Bronchial epithelial cell (primary cell): ENCODE measurements at places on chromosomes 2 and 18. TPM values are rescaled to one million over a fixed set of nuclear protein-coding genes. Genes with fewer than 3 reads are reported as not detected.

OTOS gene
- total RNA-seq: not detected in 2 replicates

SATB2 gene
- total RNA-seq: 1.6 and 2.0 TPM in 2 replicates

IL18R1 gene
- total RNA-seq: 5.3 and 11.5 TPM in 2 replicates

FAP gene
- 0.26 and 1.1 TPM in 2 replicates for total RNA-seq

ORC2 gene
- 14.5 and 16.3 TPM in 2 replicates for total RNA-seq

SERPINB12 gene
- 0.53 and 1.4 TPM in 2 replicates for total RNA-seq

ZSWIM2 gene
- total RNA-seq: not detected in 2 replicates

PARD3B gene
- 1.6 and 2.6 TPM in 2 replicates for total RNA-seq

- peak; percentile 29 for DNase-seq
Observed at GRCh38 chr2:218727502-218728165, 17.0 kb downstream of the TTLL4 start.

- DNase-seq: peak; percentile 91
Observed at GRCh38 chr2:156147594-156148330, 184.8 kb downstream of the NR4A2 start.

- no peak for DNase-seq
Observed at GRCh38 chr2:221153226-221153625, 418.9 kb downstream of the EPHA4 start.

GRCh38 chr2:145654156-145654555, 1134.2 kb upstream of the ZEB2 start:
- peak; percentile 35 for DNase-seq

DNA sequence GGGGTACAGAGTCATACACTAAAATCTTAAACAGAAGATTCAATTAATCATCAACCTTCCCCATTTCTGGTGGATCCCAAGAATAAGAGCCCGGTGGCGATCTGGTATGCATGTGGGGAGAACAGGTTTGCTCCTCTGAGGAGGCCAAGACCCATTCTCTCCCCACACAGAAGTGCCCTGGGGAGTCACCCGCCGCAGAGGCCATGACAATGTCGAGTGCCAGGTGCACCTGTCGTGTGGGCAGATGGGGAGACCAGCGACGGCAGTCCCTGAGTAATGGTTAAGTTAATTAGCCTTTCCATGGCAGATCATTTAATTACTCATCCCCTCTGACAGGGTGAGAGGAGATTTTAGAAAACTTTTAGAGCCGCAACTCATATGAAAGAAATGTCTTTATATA, 345.0 kb downstream of the NCKAP5 start:
- no peak for DNase-seq

- peak; percentile 78 for DNase-seq
Observed at GRCh38 chr18:12327510-12328178, 19.6 kb downstream of the TUBB6 start.

- DNase-seq: no peak
Observed at GRCh38 chr2:53148221-53148620, 619.4 kb upstream of the CHAC2 start.

DNA sequence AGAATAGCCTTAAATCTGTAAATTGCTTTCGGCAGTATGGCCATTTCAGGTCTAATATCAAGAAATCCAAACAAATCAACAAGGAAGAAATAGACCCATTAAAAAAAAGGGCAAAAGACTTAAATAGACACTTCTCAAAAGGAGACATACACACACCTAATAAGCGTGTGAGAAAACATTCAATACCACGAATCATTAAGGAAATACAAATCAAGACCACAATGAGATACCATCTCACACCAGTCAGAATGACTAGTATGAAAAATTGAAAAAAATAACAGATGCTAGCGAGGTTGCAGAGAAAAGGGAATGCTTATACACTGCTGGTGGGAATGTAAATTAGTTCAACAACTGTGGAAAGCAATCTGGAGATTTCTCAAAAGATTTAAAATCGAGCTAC, 243.2 kb downstream of the DSEL start:
- no peak for DNase-seq

DNA sequence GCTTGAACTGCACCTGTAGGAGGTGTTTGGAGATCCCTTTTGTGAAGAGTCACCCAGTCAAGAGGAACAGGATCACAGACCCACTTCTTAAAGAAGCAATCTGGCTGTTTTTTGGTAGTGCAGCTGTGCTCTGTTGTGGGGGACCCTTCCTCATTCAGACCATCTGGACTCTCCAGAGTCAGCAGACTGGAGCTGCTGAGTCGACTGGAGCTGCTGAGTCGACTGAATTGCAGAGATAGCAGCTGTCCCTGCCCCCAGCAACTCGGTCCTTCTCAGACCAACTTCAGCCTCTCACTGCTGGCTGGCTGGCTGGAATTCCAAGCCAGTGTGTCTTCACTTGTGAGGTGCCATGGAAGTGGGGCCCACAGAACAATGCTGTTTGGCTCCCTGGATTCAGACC, 56.8 kb downstream of the GTF3C3 start:
- DNase-seq: no peak

DNA sequence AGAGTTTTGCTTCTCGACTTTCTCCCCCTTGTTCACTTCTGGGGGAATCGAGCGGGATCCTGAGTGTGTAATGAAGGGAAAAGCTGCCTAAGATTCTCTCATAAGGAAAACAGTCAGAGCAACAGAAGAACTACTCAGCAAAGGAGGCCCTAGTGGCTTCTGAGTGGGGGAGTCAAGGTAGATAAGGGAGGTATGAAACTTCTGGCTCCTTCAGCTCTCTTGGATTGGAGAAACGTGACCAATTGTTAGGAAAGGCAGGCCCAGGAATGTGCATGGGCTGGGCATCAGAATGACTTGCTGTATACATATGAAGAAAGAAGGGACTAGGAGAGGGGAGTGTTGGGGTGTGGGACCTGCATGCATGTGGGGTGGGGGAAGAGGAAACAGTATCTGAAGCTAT, 73.1 kb downstream of the KCNS3 start:
- DNase-seq: no peak

GRCh38 chr18:37199741-37200140, 365.9 kb downstream of the CELF4 start:
- no peak for DNase-seq

GRCh38 chr2:85131116-85131515, 2.1 kb upstream of the TCF7L1 start:
- DNase-seq: no peak

- peak; percentile 99 for DNase-seq
Observed at GRCh38 chr2:45938649-45939511, 287.4 kb downstream of the PRKCE start.

- no peak for DNase-seq
Observed at GRCh38 chr2:96940001-96940615, 46.3 kb downstream of the FAM178B start.

DNA sequence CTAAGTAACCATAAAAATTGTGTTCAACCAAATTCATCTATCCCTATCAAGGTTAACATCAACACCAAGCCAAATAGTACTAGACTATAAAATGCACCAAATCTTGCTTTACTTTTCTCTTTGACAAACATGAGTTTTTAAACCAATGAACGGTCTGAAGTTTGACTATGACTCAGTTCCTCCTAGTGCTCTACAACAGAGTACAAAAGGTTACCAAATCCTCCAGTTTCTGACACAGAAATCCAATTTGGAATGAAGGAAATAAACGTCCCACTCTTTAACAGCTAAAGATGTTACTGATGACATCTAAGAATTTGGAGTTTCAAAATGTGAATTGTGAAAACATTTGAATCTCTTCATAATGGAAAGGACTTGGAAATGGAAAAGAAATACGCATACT, 11.8 kb upstream of the ACVR1 start:
- no peak for DNase-seq

- no peak for DNase-seq
Observed at GRCh38 chr2:241351640-241352031, 4.4 kb upstream of the FARP2 start.

GRCh38 chr2:176493226-176493825, 224.1 kb downstream of the MTX2 start:
- no peak for DNase-seq

- DNase-seq: peak; percentile 60
Observed at GRCh38 chr2:10300328-10300920, 2.3 kb upstream of the HPCAL1 start.

DNA sequence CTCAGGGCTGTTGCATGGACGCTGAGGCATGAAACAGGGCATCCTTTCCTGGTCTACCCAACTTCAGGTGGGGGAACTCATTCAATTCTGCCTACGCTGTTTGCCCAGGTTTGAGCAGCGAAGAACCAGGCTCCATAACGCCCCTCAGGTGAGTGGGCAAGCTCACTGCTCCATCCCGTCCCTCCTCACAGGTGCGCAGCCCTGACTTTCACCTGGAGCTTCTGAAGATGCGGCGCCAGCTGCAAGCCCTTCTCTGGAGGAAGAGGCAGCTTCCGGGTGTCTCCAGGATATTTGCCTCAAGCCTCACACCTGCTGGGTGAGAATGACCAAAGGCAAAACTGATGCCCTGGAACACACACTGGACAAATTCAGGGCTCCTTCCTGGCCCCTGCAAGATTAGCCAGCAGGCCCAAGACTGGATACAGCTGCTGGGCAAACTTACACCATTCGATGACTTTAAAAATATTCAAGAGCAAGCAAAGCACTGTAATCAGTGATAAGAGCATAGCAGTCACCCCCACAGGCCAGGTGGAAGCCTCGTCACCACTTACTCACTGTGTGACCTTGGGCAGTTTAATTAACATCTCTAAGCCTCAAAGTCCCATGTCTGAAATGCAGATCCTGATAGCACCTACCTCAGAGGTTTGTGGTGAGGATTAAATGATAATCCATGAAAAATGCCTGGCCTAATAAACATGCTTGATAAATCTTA, 97.7 kb downstream of the GYPC start:
- no peak for DNase-seq

GRCh38 chr18:23887035-23887434, 127.5 kb upstream of the TTC39C start:
- DNase-seq: no peak

DNA sequence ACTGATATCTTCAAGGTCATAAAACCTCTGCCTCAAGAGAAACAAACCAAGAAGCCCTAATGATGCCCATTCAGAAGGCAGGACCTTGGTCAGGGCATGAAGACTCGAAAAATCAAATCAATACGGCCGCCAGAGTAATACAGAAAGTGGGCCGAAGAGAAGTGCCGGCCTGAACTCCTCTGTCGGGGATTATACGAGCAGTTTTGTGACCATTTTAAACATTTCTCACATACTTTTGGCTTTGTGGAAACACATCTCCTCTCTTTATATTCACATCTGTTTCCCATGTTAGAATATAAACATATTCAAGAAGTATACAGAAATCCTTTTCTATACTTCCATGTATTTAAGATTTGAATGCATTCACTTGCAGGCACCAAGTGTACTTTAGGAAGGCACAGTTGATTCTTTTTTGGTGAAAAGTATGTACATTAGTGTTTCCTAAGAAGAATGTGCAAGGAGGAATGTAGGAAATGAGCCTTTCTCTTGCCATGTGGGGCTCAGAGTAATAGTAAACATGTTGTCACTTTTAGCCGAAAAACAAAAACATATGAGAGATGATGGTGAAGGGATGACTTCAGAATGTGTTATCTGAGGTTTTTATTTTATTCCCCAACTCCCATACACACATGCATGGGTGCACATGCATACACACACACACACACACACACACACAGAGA, 707.9 kb upstream of the ID2 start:
- no peak for DNase-seq

- peak; percentile 7 for DNase-seq
Observed at GRCh38 chr2:148524519-148524919, 120.0 kb upstream of the EPC2 start.

- DNase-seq: no peak
Observed at GRCh38 chr18:79814373-79814772, 16.6 kb downstream of the KCNG2 start.

GRCh38 chr18:2466978-2467377, 104.3 kb downstream of the METTL4 start:
- DNase-seq: no peak

DNA sequence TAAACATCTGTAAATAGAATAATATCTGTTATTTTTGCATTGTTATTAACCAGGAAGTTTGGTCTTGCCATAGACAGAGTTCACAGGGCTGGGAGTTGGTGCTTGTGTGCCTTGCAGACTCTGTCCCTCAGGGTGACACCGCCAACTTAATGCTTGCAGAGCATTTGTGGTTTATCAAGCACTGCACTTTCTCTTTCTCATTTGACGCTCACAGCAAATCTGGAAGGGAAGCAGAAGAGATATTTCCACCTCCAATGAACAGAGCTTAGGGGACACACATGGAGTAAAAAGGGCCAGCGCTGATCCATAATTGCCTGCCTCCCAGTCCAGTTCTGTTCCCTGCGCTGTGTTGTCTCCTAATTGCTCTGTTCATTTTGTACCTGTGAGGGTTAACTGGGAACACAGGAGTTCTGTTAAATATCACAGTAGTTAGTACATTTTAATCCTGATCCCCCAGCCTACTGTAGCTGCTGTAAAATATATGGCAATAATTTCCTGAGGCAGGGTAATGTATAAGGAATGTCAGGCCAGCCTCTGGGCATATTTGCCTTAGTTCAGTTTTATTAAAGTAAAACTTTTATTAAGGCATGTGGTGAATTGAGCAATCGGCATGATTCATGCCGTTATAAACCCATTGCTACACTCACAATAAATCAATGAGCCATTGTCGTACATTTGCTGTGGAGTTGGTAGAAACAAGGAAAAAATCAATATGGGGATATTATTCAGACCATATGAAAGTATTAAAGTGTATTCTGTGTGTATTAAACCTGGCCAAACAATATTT, 182.5 kb upstream of the OSR1 start:
- peak; percentile 95 for DNase-seq

DNA sequence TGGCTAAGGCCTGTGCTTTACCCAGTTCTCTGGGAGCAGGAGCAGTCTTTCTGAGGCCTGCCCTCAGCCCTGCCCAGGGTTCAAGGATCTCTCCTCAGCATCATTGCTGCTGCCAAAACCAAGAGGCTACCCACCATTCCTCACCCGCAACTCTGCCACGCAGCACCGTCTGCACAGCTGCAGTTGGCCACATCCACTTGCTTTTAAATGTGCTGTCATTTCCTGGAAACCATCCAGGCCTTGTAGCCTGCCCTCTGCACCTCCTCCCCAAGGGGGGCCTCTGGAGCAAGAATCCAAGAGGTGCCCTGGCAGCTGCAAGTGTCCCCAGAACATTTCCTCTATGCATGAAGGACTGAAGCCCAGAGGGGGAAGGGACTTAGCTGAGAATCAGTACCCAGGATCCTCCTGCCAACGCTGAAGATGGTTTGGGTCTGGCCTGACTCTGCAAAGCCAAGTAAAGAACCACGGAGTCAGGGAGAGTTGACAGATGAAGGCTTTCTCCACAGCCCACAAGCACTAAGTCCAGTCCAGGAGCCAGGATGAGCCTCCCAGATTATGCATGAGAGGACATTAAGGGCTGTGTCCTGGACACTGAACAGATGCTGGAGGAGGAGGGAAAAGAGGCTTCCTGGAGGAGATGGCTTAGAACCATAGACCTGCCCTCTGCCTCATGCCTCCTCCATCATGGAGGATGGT, 14.9 kb downstream of the EMX1 start:
- DNase-seq: peak; percentile 33

DNA sequence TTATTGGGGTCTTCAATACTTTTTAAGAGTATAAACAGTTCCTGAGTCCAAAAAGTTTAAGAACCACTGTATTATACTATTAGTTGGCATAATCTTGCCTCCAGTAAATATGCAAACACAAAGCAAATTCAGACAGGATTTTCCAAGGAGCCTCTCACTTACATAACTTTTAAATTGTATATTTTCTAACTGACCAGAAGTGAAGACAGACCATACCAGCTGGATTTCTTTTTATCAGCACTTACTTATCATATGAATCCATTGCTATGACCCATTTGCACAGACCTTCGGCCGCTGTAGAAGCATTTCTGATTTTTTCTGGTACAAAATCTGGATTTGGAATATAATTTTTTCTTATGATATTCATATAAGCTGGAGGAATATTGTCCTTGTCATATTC, 200.1 kb downstream of the SLC39A10 start:
- no peak for DNase-seq
